ENCODE measurements at places on chromosomes 12 and 14. TPM values are rescaled to one million over a fixed set of nuclear protein-coding genes. Genes with fewer than 3 reads are reported as not detected.

Gene CLEC6A
- total RNA-seq, result not detected

Gene DDN
- total RNA-seq, result 0.28 TPM

Gene PTGDR
- not detected for total RNA-seq

Gene AMDHD1
- total RNA-seq, result not detected

Gene DTX1
- total RNA-seq, result not detected

Gene NR1H4
- total RNA-seq, result not detected

Gene GALNT16
- total RNA-seq, result not detected

Measured in nasal cavity respiratory epithelium epithelial cell of viscerocranial mucosa (primary cell).